Osteoblast (primary cell): ENCODE measurements at places on chromosomes 11 and 22. TPM values are rescaled to one million over a fixed set of nuclear protein-coding genes. Genes with fewer than 3 reads are reported as not detected.

The TIMP3 gene
- 1,020 and 1,293 TPM in 2 replicates for total RNA-seq

The APOBEC3A gene
- total RNA-seq, result not detected in 2 replicates

The CHKA gene
- 26.5 and 29.0 TPM in 2 replicates for total RNA-seq

The OR10G4 gene
- total RNA-seq, result not detected in 2 replicates

The ANGPTL5 gene
- 1.2 and 1.8 TPM in 2 replicates for total RNA-seq

The TEX12 gene
- 0.59 TPM in 1 of 2 replicates, not detected in the other for total RNA-seq

The B3GAT1 gene
- total RNA-seq, result not detected in 2 replicates

The CLDN5 gene
- not detected in 2 replicates for total RNA-seq

DNA sequence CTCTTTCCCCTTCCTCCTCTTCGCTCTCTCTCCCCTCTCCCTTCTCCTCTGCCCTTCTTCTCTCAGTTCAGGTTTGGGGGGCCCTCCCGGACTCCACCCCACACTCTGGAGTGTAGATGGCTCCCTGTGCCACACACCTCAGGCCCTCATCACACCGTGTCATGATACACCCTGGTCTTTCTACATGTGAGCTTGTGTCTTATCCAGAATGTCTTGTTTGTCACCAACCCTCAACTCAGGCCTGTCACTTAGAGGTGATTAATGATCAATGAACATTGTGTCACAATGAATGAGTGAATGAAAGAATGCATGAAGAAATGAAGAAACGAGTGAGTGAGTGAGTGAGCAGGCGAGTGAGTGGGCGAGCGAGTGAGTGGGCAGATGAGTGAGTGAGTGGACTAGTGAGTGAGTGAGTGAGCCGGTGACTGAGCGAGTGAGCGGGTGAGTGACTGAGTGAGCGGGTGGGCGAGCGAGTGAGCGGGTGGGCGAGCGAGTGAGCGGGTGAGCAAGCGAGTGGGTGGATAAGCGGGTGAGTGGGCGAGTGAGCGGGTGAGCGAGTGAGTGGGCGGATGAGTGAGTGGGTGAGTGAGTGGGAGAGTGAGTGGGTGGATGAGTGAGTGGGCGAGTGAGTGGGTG lies 33.8 kb downstream of the CAPN1 start:
- peak; percentile 55 for DNase-seq

DNA sequence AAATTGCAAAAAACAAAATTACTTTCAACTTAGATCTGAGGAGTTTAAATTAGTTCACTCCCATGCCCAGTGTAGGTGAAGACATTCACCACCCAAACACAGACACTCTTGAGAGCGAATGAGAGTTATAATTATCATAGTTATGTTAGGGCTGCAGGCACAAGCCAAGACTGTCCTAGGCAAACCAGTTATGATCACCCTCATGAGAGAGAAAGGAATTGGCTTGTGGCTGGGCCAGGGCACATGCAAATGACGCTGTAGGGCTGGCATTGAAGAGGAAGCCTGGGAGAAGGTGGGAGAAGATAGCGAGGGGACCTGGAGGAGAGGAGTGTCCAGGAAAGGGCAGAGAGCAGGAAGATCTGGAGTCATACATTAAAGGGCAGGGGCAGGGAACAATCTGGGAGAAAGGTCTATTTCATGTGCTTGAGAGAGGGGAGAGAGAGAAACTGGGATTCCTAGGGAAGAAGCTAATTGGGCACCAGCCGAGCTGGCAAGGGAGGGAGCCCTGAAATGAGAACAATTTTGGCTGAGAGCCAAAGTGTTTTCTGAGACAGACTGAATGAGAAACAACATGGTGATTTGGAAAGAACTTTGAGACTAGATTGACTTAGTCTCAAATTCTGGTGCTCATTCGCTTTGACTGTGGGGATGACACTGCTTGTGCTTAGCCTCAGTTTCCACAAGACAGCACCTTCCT lies 279.9 kb downstream of the KIRREL3 start:
- DNase-seq, result no peak

- no peak for DNase-seq
These were observed 46.1 kb upstream of the ME3 start for GRCh38 chr11:86718521-86718920.

DNA sequence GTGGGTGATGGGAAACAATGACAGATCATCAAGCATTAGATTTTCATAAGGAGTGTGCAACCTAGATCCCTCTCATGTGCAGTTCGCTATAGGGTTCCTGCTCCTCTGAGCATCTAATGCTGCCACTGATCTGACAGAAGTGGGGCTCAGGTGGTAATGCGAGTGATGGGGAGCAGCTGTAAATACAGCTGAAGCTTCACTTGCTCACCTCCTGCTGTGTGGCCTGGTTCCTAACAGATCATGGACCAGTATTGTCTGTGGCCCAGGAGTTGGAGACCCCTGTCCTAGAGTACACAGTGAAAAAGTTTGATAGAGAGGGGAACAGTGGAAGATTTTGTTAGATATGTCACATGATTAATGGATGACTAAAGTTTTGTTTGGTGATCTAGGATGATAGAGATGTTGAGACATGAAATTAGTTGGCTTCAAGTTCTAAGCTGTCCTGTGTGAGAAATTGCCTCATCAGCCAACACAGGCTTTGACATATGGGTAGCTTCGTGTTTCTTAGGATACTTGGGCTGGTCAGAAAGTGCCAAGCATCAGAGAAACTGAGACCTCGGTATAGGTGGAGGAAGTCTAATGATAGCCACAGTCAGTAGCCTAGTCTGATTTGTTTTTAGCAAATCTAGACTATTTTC lies 47.4 kb downstream of the ARHGEF12 start:
- no peak for DNase-seq

GRCh38 chr22:31857247-31857646 lies 87.1 kb upstream of the YWHAH start:
- DNase-seq, result no peak
